ENCODE measurements at places on chromosomes 16 and 17. TPM values are rescaled to one million over a fixed set of nuclear protein-coding genes. Genes with fewer than 3 reads are reported as not detected.

The SSH2 gene
- 19.4 TPM for polyA plus RNA-seq

The COG4 gene
- 48.3 TPM for polyA plus RNA-seq

The CCL4 gene
- polyA plus RNA-seq, result 1.0 TPM

The RUNDC1 gene
- polyA plus RNA-seq, result 17.3 TPM

The CLEC10A gene
- polyA plus RNA-seq, result 0.99 TPM

The SPN gene
- 3.4 TPM for polyA plus RNA-seq

The FOXC2 gene
- polyA plus RNA-seq, result 50.4 TPM

The TBC1D3 gene
- not detected for polyA plus RNA-seq

The DHX8 gene
- polyA plus RNA-seq, result 41.2 TPM

The MRPS7 gene
- polyA plus RNA-seq, result 41.4 TPM

The SOCS1 gene
- 7.0 TPM for polyA plus RNA-seq

The KRT26 gene
- not detected for polyA plus RNA-seq

The SLC6A2 gene
- polyA plus RNA-seq, result 1.2 TPM

The SLX1A gene
- polyA plus RNA-seq, result 18.6 TPM

The SGSM2 gene
- 47.9 TPM for polyA plus RNA-seq

DNA sequence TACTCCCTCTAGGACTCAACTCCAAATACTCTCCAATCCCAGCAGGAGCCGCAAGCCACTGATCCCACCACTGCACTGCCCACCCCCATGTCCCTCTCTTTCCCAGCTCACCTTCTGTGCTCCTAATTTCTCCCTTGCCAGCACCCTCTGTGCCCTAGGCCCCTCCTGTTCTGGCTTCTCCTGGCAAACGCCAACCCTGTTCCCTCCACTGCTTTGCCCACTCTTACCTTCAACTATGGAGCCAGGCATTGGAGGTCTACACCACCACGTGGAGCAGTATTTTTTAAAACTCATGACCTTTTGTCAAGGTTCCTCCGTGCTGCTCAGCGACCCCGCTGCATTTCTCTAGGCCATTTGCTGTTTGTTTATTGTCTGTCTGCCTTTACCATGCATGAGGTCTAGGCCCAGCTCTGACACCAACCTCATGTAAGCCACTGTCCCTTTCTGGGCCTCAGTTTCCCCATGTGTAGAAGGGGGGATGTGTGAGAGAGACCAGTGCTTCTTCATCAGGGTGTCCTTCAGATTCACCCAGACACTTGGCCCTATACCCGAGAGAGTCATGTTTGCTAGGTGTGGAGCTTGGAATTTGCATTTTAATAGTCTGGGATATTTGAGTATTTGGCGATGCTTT, 4.6 kb downstream of the CCDC102A start:
- DNase-seq, result no peak

DNA sequence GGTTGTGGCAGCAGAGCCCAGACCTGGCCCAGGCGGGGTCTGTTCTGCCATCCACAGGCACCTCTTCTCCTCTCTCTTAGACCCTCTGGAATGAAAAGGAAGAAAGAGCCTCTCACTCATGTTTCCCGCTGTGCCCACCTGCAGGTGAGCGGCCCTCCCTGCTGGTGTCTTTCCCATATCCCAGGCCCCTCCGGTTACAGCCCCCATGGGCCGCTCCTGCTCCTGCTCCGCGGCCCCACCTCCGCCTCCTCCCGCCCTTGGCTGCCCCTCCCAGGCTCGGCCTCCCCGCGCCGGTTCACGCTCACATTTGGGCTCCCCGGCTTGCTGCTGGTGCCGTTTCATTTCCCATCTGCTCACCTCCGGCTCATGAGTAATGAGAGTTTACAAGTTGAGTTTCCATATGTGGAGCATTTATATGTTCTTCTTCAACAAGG, 98.7 kb upstream of the SDK2 start:
- DNase-seq, result no peak

DNA sequence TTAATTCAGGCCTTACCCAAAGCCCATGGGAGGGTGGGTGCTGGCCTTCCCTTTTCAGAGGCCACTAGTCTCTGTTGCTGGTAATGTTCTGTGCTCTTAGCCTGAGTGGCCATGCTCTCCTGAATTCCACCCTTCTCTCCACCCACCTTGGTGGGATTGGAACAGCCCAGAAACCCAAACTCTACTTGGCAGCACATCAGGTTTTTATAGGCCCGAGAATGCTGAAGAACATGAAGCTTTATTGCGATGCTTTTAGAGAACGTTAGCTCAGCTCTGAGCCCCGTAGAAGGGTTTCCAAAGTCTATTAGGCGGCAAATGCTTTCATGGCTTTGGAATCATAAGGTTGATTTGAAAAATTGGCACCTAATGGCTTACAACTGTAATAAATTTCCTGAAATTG, 209.3 kb downstream of the MSI2 start:
- no peak for DNase-seq

- peak; percentile 79 for DNase-seq
Measured at GRCh38 chr17:16584273-16584995, 15.4 kb upstream of the ZNF287 start.

- DNase-seq, result peak; percentile 1
Measured at GRCh38 chr17:59221159-59221847, 992 bp downstream of the GDPD1 start.

GRCh38 chr17:29059281-29059680, 16.3 kb downstream of the PIPOX start:
- no peak for DNase-seq

- no peak for DNase-seq
Measured at GRCh38 chr17:69916761-69917160, 158.3 kb upstream of the KCNJ16 start.

GRCh38 chr16:63787014-63787413, 1334.8 kb downstream of the CDH11 start:
- DNase-seq, result no peak

- no peak for DNase-seq
Measured at GRCh38 chr16:28983644-28984043, 1.2 kb upstream of the LAT start.

DNA sequence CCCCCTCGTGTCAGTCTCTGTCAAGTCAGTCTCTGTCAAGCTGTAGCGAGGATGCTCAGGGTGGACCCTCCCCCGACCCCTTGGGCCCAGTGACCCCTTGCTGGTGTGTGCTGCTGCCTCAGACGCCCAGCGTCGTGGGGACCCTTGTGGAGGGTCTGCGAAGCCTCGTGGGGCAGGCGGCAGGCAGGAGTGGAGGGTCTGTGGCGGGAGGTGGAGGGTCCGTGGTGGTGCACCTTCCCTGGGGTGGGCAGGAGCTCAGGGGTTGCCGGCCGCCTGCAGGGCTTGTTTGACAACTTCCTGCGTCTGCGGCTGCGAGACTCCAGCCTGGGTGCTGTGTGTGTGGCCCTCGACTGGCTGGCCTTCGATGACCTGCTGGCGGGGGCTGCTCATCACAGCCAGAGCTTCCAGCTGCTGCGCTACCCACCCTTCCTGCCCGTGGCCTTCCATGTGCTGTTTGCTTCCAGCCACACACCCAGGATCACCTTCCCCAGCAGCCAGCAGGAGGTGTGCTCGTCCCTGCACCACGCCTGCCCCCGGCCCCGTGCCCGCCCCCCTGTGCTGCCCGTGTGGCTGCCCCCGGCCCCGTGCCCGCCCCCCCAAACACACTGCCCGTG, 5.6 kb downstream of the GNG13 start:
- DNase-seq, result no peak

GRCh38 chr17:50013079-50013478, 18.1 kb upstream of the DLX3 start:
- no peak for DNase-seq

GRCh38 chr16:30137897-30138296, 14.9 kb upstream of the MAPK3 start:
- DNase-seq, result no peak

GRCh38 chr16:55913716-55914115, 38.5 kb upstream of the CES5A start:
- no peak for DNase-seq

DNA sequence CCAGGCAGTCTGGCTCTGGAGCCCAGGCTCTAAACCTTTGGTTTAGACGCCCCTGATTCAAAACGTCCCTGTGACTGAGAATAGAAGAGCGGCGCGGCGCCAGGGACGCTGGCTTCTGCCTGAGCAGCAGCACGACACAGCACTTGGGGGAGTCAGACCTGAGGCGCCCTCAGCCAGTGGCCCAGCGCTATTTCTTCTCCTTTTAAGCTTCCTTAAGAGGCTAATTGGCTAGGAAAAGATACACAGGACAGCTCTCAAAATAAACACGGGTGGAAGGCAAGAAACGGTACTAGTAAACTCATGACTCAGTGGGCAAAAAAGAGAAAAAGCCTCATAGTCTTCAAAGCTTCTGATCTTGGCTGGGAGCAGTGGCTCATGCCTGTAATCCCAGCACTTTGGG, 34.9 kb downstream of the GTF3C1 start:
- no peak for DNase-seq

DNA sequence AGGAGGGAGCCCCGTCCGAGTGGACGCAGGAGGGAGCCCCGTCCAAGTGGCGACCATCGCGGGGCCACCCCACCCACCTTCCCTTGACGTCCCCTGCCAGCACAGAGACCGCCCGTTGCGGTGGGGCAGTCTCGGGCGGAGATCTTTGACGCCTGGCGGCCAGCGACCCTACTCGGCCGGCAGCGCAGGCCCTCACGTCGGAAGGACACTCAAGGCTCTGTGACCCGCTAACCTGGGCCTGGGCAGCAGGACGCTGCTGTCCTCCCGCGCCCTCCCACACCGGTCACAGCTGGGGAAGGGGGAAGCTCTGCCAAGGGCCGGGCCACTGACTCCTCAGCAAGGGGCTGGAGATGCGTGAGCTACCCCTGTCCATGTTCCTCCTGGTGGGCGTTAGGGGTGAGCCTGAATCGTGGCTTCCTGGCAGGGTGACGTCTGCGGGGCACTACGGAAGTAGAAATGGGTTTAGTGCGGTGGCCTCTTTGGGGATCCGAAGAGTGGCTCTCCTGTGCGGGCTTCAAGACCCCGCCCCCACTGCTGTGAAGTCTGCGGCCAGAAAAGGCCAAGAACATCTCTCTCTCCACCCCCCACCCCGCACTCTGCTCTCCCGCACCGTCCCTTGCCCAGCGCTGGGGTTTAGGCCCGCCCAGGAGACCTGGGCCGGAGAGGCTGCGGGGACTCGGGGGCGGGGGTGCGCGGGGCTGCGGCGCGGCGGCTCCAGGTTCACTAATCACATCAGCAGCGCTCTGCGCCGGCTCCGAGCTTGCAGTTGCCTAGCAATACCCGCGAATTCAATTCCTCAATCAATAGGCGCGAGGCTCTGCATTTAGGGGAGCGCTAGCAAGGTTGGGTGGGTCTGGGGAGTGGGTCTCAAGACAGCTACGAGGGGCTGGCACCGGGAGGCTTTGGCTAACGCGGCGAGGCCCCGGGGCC, 5.8 kb downstream of the CBX8 start:
- no peak for DNase-seq

DNA sequence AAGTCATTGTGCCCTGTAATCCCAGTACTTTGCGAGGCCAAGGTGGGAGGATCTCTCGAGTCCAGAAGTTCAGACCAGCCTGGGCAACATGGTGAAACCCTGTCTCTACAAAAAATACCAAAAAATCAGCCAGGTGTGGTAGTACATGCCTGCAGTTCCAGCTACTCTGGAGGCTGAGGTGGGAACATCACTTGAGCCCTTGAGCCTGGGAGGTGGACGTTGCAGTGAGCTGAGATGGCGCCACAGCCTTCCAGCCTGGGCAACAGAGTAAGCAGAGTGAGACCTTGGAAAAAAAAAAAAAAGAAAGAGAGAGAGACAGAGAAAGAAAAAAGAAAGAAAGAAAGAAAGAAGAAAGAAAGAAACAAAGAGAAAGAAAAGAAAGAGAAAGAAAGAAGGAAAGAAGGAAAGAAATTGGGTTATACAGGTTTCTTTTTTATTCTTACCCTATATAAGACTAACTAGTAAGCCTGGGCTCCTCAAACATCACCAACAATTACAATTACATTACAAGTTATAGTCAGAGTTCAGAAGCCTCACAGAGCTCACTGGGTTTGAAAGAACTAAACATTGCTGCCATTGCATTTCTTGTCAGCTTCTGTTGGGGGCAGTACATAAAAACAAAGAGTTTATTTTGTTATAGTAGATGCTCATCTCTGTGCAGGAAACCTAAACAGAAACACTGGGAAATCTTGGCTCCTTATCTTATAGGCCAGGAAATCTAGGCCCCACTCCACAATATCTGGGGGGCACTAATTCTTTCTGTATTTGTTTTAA, 6.7 kb upstream of the ABCA9 start:
- DNase-seq, result no peak

GRCh38 chr17:15479703-15480102, 12.3 kb upstream of the CDRT4 start:
- no peak for DNase-seq

DNA sequence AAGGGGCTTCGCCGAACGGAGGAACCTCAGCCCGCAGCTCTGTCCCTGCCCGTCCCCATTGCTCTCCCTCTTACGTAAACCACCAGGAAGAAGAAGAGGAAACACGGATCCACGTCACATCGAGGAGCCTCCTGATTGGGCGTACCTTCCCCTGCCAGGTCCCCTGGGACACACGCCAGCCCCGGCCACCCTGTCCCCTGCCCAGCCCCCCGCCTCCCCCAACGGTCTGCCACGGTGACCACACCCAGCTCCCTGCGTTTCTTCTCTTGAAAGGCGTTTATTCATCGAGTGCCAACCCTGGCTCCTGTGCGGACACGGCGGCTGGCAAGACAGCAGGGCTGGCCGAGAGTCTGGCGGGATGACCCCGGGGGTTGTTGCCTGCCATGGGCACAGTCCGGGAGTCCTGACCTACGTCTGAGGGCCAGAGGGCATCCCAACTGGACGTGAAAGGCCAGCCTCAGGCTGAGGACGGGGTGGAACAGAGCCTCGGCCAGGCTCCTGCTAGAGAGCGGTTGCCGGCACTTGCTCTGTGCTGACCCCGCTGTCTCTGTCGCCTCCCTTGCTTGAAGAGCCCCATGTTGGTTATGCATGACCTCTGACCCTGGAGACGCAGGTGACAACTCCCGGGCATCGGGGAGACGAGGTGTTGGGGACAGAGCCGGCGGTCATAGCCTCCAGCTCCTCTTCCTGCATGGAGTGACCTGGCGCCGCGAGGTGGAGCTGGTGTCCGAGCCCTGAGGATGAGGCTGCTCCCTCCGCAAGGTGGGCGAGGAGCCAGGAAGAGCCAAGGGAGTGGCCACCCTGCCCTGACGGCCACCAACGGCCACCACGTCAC, 40.5 kb upstream of the ACSF3 start:
- no peak for DNase-seq

GRCh38 chr16:62816971-62817519, 780.8 kb upstream of the CDH8 start:
- DNase-seq, result no peak

DNA sequence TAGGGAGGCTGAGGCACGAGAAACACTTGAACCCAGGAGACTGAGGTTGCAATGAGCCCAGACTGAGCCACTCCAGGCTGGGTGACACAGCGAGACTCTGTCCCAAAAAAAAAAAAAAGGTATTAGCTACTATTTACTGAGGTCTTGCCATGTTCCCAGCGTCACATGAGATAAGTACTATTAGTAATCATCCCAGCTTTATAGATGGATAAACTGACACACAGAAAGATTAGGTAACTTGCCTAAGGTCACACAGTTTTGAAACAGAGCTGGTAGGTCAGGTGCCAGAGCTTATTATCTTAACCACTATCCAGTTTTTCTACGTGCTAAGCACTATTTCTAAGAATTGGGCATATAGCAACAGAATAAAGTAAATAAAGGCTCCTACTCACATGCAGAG, 51.6 kb downstream of the TEX14 start:
- DNase-seq, result no peak

- DNase-seq, result no peak
Measured at GRCh38 chr16:65763640-65764305, 602.7 kb upstream of the CDH5 start.

GRCh38 chr16:30046588-30046987, 15.5 kb upstream of the TLCD3B start:
- DNase-seq, result no peak
